ENCODE measurements at places on chromosomes 3 and 15.

DNA sequence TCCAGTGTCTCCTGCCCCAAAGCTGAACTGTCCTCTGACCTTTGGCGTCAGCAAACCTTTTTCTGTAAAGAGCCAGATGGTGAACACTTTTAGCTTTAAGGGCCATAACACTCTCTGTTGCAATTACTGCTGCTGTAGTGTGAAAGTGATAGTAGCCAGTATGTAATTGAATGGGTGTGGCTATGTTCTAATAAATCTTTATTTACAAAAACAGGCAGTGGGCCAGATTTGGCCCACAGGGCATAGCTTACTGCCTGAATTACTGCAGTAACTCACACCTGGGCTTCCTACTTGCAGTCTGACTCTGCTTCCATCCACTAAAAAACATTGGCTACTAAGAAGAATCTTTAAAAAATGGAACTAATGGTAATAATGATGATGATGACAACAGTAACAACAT lies 68.0 kb upstream of the SLC6A11 start:
- no peak for DNase-seq

DNA sequence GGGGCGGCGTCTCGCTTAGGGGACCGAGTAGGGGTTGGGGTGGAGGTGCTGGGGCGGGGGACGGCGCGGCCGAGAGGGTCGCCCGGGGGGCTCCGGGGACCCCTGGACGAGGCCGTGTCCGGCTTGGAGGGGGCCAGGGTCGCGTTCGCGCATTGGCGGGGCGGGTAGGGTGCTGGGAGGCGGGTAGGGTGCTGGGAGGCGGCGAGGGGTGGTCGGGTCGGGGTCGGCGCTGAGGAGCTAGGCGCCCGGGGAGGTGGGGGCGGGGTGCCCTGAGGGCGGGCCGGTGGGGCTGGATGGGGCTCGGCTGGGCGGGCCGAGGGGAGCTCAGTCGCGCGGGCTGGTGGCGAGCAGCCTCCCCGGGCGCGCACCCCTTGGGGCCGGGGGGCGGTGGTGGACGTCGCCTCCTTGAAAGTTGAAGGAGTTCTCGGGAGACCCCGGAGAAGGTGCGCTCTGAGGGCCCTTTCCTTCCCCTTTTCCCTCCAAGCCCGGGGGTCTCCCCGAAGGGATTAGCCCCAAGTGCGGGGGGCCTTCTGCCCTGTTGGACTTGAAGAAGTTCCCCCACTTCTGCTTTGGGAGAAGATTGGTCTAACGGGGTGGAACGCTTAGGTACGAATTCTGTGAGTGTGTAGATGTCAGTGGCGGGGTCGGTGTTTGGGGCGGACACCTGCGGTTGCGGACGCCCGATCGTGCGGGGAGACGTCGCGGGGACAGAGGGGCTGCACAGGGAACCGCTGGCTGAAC lies 543 bp downstream of the MEF2A start:
- no peak for DNase-seq

GRCh38 chr3:46873521-46873920 lies 4.0 kb upstream of the PTH1R start:
- DNase-seq: no peak

- DNase-seq: no peak
These were observed 230.6 kb upstream of the CTNNB1 start for GRCh38 chr3:40968666-40969065.

- DNase-seq: peak; percentile 69
These were observed 44.5 kb downstream of the OSBPL10 start for GRCh38 chr3:31936420-31937060.

- DNase-seq: peak; percentile 60
These were observed 371.7 kb upstream of the GBE1 start for GRCh38 chr3:82133070-82133606.

DNA sequence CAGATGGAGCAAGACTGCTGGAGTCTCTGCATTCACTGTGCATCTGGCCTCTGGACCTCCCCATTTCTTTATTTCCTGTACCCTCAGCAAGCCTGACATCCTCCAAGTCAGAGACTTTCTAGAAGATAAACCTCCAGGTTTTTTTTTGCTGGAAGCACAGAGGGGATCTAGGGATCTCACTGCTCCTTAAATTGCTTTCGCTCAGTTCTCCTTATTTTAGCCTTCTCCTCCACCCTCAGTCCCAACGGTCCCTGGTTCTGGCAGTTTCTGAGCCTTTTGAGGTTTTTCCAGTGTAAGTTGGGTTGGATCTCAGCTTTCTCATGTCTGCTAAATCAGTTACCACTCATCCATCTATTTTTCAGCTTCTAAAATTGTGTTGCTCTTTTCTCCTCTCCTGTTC lies 22.7 kb upstream of the CHD2 start:
- DNase-seq: no peak

DNA sequence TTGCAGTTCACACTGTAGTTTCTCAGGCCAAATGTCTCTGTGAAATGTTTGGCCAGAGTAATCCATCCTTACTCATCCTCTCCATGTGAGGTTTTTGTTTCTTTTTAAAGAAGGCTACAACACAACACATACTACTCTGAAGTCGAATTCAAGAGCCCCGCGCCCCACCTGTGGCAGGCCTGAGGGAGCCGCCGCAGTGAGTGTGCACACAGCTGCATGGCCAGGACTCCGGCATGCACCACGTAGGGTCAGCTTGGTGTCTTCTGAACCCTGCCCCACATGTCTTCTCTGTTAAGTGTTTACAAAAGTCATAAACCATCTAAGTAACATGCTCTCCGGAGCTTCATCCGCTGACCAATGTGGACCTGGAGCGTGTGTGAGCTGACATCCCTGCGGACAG lies 58.7 kb downstream of the PGPEP1L start:
- DNase-seq: no peak

- DNase-seq: peak; percentile 75
These were observed 1065.1 kb downstream of the AGBL1 start for GRCh38 chr15:87144775-87145174.

DNA sequence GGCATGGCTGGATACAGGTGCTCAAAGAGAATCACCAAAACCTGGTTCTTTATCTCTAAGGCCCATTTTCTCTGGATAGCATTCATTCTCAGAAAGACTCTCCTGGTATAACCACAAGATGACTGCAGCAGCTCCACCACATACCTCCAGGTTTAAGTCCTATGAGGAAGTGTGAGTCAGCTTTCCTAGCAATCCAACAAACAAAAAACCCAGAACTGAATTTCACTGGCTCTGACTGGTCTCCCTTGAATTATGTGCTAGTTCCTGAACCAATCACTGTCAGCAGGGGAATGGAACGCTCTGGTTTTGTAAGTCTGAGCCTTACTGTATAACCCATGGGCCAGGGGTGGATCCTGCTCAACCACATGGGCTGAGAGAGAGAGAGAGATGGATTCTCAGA lies 27.2 kb downstream of the MRPL46 start:
- DNase-seq: peak; percentile 64

DNA sequence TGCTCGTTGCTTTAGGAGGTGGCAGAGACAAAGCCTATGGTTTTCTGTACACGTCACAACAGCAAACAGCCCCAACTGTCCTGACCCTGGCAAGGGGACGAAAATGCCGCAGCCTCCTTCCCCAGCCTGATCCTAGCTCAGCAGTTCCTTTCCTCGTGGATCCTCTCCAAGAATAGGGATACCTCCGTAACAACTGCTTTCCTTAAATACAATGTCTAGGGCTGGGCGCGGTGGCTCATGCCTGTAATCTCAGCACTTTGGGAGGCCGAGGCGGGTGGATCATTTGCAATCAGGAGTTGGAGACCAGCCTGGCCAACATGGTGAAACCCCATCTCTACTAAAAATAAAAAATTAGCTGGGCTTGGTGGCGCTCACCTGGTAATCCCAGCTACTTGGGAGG lies 17.0 kb downstream of the MAP6D1 start:
- no peak for DNase-seq

- no peak for DNase-seq
These were observed 3.7 kb downstream of the EHD4 start for GRCh38 chr15:41968701-41969100.

DNA sequence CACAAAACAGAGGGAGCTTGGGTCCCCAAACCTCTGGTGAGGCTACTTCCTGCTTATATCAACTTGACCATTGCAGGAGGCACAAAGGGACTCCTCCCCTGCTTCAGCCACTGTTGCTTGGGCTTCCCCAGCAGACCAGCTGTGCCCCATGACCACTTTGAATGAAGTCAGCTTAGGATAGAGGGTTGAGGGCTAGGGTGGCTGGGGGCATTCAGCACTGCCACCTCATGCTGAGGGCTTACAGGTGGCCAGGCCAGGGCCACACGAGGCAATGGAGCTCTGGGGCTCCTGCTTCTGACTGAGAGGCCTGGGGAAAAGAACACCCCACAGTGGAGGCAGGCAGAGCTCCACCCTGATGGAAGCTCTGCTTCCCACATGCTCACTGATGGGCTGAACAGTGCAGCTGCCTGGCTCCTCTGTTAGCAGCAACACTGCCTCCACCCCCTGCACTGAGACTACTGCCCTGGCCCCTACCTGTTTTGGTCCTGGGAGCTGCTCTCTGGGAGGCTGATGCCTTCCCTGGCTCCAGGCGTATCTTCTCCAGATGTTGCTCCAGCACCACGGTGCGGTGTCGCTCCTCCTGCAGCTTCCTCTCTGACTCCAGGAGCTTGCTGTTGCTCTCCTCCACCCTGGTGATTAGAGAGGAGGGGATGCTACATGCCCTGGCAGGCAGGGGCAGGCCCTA lies 10.2 kb upstream of the HHATL start:
- no peak for DNase-seq

- no peak for DNase-seq
These were observed 15.2 kb upstream of the CAMP start for GRCh38 chr3:48208076-48208475.

DNA sequence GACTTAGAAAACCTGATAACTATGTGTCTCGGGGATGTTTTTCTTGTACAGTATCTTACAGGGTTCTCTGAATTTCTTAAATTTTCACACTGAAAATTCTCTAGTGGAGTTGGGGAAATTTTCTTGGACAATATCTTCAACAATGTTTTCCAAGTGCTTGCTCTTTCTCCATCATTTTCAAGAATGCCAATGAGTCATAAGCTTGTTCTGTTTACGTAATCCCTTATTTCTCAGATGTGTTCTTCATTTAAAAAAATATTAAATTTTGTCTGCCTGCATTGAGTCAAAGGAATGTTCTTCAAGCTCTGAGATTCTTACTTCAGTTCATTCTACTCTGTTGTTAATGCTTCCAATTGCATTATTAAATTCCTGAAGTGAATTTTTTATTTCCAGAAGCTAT lies 21.9 kb upstream of the PLSCR2 start:
- peak; percentile 35 for DNase-seq

DNA sequence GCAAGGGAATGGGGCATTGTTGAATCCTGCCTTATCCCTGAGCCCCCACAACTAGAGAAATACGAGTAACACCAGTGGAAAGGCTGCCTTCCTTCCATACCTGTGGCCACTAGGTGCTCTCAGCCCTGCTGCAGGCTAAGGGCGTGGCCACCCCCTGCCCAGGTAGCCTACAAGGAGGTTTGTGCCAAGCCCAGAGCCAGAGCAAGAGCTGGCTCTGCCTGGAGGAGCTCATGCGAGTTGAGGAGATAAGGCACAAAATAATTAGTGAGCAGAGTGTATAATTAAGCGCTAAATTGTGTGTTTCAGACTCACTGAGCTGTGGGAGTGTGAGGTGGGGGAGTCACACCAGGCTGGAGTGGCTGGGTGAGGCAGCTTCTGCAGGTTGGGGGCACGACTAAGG lies 49.2 kb downstream of the TPRA1 start:
- DNase-seq: no peak

DNA sequence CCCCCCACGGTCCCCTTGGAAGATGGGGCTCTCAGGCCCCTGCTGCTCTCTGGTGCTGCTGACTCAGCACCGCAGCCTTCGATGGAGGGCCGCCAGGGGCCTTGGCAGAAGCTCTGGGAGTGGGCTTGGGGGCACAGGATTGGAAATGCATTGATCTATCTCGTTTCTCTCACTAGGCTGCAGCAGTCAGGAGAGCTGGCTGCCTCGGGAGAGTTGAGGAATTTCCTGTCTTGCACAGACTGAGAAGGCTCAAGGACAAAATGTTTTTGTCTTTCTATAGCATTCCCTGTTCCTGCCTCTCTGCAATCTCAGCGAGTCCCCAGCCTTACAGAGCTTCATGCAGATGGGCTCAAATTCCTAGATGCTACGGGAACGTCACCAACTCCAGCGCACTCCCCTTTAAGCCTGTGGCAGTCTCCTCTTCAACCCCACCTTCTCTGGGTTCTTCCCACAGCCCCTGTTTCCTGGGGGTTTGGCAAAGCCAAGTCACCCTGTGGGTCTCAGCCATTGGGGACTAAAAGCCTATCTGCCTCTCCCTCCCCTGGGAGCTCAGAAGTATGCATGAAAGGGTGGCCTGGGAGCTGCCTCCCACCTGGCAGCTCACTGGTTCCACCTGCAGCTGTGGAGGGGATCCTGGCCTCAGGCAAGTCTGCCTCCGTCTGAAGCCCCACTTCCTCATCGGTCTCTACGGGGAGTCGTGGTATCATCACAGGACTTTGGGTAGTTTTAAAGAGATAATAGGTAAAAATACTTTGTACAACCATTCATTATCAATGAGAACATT lies 127.4 kb upstream of the HACD2 start:
- no peak for DNase-seq

DNA sequence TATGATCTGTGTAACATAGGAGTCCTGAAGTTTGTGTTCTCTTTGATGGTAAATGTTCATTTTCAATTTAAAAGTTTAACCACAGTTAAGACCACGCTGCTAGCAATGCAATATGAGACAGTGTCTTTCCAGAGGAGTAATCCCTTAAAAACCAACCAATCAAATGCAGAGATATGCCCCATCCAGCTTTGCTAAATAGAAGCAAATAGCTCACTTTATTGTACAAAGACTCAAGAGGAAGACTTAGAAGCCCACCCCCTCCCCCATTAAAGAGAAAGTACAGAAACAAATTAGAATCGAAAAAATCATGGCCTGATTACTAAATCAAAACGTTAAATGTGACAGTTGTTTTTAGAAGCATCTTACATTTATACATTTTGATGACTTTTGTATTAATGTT lies 2.1 kb upstream of the ANP32A start:
- peak; percentile 36 for DNase-seq

GRCh38 chr3:188950832-188951489 lies 220.8 kb upstream of the TPRG1 start:
- DNase-seq: peak; percentile 92

GRCh38 chr3:110528305-110529121 lies 543.1 kb upstream of the NECTIN3 start:
- no peak for DNase-seq

- no peak for DNase-seq
These were observed 48.8 kb downstream of the ALDH1A2 start for GRCh38 chr15:58016581-58017175.

GRCh38 chr3:83426300-83426699 lies 1532.5 kb upstream of the CADM2 start:
- DNase-seq: no peak

DNA sequence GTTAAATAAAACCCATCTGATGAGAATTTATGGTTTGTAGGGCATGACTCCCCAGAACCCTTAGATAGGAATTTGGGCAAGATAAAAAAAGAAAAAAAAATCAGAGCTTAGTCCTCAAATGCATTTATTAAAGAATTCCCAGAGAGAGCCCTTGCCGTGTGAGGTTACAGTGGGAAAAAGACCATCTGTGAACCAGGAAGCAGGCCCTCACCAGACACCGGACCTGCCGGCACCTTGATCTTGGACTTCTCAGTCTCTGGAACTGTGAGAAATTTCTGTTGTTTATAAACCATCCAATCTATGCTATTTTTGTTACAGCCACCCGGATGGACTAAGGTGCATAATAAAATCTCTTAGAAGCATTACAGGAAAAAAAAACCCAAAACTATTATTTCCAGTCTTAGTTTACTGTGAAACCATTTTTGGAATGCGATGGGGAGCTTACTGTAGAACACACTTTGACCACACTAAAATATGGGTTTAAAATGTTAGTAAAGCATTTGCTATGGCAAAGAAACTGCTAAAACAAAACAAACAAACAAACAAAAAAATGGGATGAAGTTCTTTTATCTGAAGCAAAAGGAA lies 72.2 kb downstream of the LEKR1 start:
- no peak for DNase-seq

Data from fibroblast of upper back skin (primary cell).